ENCODE measurements at places on chromosomes 5 and 9. TPM values are rescaled to one million over a fixed set of nuclear protein-coding genes. Genes with fewer than 3 reads are reported as not detected.

Gene BRINP1
- 0.18 TPM for total RNA-seq

Gene ADRB2
- total RNA-seq = 0.09 TPM

Gene SLC34A1
- not detected for total RNA-seq

Gene ANKDD1B
- 1.1 TPM for total RNA-seq

Gene KIF20A
- 8.8 TPM for total RNA-seq

Measured in smooth muscle cell of bladder (primary cell).